GM23248 (cell line): ENCODE measurements at places on chromosomes 6 and 20.

- DNase-seq: peak; percentile 79
These were observed 189.7 kb upstream of the JAG1 start for GRCh38 chr20:10863337-10864060.

DNA sequence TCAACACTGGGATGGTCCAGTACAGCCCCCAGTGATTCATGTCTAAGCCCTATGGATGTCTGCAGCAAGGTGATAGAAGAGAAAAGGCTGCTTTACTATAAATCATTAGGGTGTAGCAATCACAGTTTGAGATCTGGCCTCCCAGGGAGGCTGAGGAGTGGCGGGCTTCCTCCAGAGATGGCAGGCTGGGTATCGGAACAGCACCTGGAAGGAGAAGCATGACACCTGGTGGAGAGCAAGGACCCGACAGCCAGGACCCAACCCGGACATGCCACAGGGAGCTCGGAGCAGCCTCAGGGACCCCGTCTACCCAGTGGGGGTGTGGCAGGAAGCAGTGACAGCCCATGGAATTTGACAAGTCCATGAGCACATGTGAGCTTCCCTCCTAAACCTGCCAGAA, 114.8 kb upstream of the CD93 start:
- peak; percentile 30 for DNase-seq

DNA sequence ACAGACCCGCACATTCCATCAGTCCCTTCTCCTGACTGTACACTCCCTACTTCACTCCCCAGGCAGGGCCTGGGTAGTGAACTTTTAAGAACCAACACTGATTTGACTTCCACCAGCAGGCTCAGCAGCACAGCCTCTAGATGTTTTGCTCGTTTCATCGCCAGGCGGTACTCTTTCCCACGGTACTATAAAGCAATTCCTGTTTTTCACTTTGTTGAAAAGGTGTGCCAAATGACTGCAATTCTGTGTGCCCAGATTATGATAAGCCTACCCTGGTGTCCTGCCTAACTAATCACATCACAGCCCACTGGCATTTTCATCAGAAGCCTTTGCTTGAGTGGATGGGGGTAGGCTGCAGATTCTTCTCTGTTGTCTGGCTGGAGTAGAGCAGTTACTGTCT, 12.9 kb upstream of the WTAP start:
- no peak for DNase-seq

GRCh38 chr6:29045075-29045474, at the start of gene OR2W1:
Gene OR2W1 (minus strand): TSS chr6:29045175. CDS start chr6:29045175, 0 bp downstream.
- no peak for DNase-seq

DNA sequence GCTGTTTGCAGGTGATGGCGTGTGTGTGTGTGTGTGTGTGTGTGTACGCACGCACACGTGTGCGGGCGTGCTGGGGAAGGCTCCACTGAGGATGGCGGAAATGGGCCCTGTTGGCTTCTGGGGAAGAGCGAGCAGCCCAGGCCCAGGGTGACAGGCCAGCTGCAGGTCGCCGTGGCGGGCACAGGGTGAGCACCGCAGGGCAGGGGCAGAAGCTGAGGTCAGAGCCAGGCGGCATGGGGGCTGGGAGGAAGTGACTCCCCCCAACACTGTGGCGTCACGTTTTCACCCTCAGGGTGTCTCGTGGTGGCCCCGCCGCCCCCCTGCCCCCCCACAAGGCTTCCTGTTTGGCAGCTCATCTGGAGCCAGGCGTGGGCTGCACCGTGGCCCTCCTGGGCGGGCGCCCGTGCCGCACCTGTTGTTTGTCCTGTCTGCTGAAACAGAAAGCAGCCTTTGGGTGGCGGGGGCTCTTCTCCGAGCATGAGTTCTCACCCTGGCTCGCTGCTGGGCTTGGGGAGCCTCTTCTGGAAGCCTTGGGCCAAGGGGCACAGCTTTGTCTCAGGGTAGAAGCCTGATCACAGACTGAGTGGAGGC, 7.1 kb downstream of the RBM38 start:
- no peak for DNase-seq

GRCh38 chr6:41437604-41438003, 102.2 kb downstream of the NCR2 start:
- DNase-seq: no peak

DNA sequence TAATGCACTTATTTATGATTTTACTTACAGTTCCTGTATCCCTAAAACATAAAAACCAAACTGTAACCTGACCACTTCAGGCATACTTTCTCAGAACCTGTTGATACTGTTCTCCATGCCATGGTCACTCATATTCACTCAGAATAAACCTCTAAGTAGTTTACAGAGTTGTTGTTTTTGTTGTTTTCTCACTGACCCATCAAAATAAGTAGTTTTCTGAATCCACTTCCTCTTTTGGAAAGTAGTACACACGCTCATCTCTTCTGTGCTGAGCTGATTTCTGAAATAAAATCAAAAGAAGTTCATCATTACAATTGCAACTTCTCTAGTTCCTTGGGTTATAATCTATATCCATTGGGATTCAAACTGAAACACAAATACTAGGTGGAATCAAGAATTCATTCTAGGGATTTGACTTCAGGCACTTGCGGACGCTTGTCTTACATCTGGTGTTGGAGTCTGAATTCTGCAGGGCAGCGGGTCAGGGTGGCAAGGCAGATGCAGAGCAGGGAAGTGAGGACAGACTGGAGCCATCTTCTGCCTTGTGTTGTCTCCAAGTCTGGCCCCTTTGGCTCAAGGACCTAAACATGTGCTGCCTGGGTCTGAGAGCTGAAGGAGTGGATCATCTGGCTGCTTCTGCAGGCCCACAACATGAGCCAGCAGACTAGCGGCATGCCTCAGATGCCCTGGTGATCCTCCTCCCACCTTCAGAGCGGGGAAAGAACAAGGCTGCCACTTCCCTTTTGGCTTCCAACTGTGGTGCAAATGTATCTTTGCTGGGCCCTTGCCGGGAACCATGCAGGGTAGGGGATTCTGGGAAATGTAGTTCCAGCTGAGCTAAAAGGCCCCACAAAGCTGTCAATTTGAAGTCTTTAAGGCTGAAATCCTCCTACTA, 167.9 kb upstream of the MYLIP start:
- no peak for DNase-seq

- DNase-seq: peak; percentile 2
These were observed 1.0 kb upstream of the RBM24 start for GRCh38 chr6:17280138-17280537.

DNA sequence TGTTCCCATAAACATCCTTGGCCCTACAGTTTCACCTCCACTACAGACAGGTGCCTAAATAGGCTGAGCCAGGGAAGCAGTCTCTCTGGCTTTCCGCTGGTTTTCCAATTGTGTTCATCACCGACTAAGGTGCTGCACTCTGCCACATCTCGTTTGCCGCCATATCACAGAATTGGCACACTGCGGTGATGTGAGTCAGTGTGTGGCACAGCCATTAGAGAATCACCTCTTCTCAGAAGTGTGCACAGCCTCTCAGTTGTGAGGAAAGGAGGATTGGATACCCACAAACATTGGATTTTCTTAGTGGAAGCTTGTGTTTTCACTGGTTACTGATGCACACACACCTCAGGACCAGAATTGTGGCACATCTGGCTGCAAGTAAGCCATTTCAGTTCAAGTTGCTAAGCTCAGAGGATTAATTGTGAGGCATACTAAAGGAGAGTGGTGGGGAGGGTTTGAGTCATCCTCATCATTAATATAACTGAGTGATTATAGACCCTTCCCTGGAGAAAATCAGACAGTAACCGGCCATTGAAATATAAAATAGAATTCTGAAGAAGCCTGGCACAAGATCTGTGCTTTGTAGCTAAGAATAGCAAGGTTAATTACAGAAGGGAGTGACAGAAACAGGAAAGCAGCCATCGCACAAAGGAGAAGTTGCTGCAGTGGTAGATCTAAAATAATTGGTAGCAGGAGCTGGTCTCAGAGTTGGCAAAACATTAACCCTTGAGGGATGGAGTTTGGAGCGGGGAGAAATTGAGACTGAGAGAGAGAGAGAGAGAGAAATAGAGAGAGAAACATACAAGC, 506.9 kb downstream of the LMBRD1 start:
- DNase-seq: no peak

- no peak for DNase-seq
These were observed 194.4 kb downstream of the EDN1 start for GRCh38 chr6:12484519-12484918.

GRCh38 chr6:138643210-138643609, 130.4 kb upstream of the CCDC28A start:
- DNase-seq: no peak

DNA sequence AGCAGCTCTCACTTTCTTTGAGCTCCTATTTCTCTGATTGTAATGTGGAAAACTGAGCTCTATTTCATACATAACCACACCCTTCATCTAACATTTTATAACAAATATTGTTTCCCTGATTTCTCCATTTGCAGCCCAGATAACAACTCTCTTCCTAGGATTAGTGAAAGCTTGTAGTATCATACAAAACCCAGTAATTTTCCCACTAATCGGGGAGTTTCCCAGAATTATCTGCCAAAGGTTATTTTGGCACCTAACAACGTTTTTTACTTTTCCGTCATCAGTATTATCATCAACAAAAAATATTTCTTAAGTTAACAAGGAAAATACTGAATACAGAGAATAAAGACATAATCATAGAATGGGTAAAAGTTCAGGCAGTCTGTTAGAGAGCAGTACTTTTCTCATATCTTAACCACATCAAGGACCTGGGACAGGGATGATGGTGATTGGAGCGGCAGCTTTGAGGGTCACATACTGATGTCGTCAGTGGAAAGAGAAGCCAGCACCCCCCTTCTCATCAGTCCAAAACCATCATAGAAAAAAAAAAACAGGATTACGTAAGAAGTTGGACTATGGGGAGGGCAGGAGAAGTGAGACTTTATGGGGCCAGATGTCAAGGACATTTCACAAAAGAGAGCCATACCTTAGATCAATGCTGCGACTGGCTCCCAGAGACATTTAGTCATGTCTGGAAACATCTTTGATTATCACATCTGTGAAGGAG, 166.1 kb upstream of the TNFAIP3 start:
- DNase-seq: no peak

DNA sequence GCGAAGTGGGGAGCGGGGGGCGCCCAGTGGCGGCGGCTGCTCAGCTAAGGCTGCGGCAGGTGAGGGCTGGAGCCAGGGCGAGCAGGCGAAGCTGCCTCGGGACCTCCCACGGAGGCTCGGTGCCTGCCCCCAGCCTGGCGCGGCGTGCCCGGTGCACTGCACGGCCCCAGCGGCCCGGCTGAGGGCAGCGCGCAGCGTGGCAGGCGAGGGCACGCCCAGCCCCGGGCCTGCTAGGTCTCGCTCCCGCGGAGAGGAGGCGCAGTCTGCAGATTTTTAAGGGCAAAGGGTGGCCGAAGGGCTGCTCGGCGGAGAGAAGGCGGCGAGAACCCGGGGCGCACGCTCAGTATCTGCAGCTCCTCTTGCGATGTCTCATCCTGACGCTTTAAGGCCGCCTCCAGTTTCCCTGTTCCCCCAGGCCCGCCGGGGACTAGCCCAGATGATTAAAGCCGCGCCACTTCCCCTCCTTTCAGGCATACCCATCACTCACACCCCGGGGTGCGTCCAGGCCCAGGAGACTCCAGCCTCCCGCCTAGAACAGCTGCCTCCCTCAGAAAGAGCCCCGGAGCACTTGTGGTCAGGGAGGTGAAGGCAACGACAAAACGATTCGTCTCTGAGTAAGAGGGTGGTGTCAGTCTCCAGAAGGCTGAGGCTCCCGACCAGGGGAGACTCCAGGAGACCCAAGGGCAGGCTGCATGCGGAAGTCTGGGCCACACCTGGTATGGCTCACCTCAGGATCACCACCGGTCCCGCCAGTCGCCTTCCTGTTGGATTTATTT, at the start of gene FERMT1:
Gene FERMT1, minus strand, starts transcription at position 158 of the 776 bp plus-strand sequence. CDS start 3,476 bp downstream, outside the sequence.
- peak; percentile 90 for DNase-seq

- no peak for DNase-seq
These were observed 350.3 kb downstream of the KIF16B start for GRCh38 chr20:16222859-16223411.

GRCh38 chr6:111591370-111591900, 14.2 kb downstream of the TRAF3IP2 start:
- DNase-seq: peak; percentile 100

DNA sequence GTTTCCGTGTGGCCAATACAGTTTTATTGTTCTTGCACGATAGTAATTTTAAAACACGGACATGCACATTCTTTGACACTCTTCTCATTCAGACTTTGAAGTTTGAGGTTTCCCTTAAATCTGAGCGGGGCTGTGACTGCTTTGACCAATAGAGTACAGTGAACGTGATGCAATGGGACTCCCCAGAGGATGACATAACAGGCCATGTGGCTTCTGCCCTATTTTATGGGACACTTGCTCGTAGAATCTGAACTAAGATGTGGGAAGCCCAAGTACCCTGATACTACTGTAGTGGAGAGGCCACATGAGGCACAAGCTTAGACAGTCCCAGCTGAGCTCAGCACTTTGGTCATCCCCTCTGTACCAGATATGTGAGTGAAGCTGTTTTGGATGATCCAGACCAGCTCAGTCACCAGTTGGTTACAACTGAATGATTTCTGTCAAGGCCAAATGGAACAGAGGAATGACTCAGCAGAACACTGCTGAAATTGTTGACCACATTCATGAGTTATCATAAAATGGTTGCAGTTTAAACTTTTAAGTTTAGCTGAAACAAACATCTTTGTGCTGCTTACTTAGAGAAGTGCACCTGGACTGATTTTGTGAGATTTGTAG, 279.4 kb downstream of the RFPL4B start:
- peak; percentile 79 for DNase-seq

- no peak for DNase-seq
These were observed 112.4 kb downstream of the ARMC2 start for GRCh38 chr6:108960601-108961000.

DNA sequence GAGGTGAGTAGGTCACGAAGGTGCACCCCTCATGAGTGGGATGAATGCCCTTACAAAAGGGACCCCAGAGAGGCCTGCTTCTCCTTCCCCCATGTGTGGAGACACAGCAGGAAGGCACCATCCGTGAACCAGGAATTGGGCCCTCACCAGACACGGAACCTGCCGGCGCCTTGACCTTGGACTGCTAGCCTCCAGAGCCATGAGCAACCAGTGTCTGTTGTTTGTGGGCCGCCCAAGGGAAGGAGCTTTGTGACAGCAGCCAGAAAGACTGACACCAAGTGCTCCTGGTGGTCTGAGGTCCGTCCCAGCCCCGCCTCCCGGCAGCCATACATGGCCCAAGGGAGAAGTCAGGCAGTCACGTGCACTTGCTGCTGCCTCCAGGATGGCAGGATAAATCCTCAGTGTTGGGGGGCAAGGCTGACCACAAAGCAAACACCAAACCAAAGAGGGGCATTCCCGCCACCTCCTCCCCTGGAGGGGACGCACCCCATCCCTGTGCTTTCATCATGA, 29.3 kb downstream of the CDH4 start:
- DNase-seq: no peak

DNA sequence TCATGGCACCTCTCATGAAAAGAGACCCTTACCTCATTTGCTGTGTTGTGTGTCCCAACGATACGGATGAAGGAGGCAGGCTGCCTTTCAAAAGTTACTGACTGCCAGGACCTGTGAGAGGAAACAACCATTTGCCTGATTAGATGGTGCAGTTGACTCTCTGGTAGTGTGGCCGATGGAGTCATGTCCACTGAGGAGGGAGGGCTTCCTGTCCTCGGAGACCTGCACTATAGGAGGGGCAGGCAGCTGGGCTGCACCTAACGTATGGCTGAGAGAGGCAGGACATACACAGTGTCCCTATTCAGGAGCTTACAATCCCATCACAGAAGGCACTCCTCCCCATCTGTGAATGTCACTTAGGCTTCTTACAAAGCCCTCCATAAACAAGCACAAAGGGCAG, 373.0 kb downstream of the ZFAND3 start:
- DNase-seq: no peak

GRCh38 chr20:57071954-57072583, 194.4 kb downstream of the BMP7 start:
- peak; percentile 61 for DNase-seq

- DNase-seq: no peak
These were observed 93.8 kb upstream of the RNF217 start for GRCh38 chr6:124868481-124868880.

- DNase-seq: peak; percentile 72
These were observed 44.6 kb downstream of the TAF4 start for GRCh38 chr20:62020935-62021701.
